ENCODE measurements at places on chromosomes 1 and 21. TPM values are rescaled to one million over a fixed set of nuclear protein-coding genes. Genes with fewer than 3 reads are reported as not detected.

The PIGV gene
- 20.1 TPM for total RNA-seq

The URB2 gene
- 11.2 TPM for total RNA-seq

The APCS gene
- not detected for total RNA-seq

The ATP1A4 gene
- total RNA-seq: not detected

The MIXL1 gene
- not detected for total RNA-seq

The EPHA8 gene
- total RNA-seq: not detected

The RNF186 gene
- not detected for total RNA-seq

The PADI2 gene
- 0.32 TPM for total RNA-seq

The PTAFR gene
- total RNA-seq: 0.16 TPM

The CALML6 gene
- 1.2 TPM for total RNA-seq

The MYOG gene
- total RNA-seq: not detected

The SPRR4 gene
- not detected for total RNA-seq

The PROK1 gene
- total RNA-seq: 0.12 TPM

The B3GALNT2 gene
- total RNA-seq: 62.6 TPM

The CXADR gene
- 0.49 TPM for total RNA-seq

The TMEM51 gene
- total RNA-seq: 1.7 TPM
